Activated CD8-positive, alpha-beta memory T cell treated with anti-CD3 and anti-CD28 coated beads for 1 hour (primary cell): ENCODE measurements at places on chromosomes 16 and 17.

DNA sequence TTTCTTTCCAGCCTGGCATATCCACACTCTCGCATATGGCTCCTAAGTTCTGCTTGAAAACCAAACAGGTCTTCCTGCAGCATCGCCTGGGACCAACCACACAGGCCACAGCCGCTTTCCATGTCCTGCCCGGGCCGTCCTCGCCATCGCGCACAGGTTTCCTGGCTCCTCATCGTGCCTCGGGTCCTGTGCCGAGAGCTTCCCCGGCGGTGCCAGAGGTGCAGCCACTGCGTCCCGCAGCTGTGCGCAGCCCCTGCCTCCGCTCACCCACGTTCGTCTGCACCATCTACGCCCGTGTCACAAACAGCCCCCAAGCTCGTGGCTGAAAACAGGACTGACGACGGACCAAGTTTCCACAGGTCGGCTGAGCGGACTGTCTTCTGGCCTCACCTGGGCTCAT, 6.3 kb upstream of the ZFPM1 start:
- no peak for DNase-seq

GRCh38 chr17:30982855-30983254, 12.0 kb downstream of the RNF135 start:
- no peak for DNase-seq

GRCh38 chr17:56319531-56319930, 166.3 kb downstream of the ANKFN1 start:
- no peak for DNase-seq

GRCh38 chr17:29665481-29665810, 42.7 kb upstream of the CORO6 start:
- no peak for DNase-seq

DNA sequence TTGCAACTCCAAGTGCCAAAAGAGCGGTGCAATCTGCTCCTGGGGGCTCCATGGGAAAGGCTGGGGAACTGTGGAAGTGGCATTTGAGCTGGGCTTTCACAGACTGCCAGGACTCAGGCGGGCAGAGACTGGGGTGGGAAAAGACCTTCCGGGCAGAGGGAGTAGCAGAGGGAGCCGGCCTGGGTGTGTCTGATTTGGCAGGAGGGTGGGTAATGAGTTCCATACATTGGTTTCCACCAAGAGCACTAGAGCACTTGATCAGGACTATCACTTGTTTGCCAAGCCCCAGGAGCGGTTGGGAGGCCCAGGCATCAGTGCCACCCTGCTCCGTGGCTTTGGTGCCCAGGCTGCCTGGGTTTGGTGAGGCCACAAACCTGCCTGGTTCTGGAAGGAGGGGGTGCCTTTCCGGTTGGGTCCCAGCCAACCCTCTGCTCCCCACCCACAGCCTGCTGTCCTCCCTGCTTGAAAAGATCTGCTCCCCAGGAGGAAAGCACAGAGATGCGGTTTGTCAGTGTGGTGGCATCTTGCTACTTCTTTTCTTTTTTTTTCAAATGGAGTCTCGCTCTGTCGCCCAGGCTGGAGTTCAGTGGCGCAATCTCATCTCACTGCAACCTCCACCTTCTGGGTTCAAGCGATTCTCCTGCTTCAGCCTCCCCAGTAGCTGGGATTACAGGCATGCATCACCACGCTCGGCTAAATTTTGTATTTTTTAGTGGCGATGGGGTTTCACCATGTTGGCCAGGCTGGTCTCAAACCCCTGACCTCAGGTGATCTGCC, 3.5 kb upstream of the TRIM47 start:
- no peak for DNase-seq

DNA sequence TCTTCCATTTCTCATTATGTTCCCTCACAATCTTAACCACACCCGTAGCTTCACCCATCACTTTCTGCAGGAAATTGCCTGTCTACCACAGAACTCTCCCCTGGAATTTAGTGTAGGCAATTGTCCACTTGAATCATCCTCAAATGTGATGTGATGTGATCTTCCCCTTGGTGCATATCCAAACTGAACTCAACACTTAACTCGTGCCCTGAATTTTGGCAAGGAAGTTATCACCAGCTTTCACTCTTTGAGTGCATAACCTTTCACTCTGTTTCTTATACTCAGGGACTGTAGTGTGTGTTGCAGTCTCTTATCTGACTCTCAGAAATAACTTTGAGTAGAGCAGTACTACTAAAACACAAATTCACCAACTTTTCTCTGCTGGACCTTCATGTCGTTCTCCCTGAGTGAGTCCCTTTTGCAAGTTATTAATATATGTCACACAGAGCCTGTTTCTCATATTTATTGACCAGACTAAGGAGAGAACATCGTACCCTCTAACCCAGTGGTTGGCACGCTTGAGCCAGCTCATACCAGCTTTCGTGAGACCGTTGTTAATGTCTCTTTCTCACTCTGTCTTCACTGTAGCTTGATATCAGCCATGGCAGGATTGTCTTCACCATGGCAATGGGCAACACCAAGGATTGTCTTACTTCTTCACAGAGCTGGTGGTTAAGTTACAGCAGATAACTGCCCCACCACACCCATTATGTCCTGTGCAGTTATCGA, 558.9 kb upstream of the HSBP1 start:
- no peak for DNase-seq

- no peak for DNase-seq
Measured at GRCh38 chr17:61587807-61588660, 3.0 kb downstream of the NACA2 start.

DNA sequence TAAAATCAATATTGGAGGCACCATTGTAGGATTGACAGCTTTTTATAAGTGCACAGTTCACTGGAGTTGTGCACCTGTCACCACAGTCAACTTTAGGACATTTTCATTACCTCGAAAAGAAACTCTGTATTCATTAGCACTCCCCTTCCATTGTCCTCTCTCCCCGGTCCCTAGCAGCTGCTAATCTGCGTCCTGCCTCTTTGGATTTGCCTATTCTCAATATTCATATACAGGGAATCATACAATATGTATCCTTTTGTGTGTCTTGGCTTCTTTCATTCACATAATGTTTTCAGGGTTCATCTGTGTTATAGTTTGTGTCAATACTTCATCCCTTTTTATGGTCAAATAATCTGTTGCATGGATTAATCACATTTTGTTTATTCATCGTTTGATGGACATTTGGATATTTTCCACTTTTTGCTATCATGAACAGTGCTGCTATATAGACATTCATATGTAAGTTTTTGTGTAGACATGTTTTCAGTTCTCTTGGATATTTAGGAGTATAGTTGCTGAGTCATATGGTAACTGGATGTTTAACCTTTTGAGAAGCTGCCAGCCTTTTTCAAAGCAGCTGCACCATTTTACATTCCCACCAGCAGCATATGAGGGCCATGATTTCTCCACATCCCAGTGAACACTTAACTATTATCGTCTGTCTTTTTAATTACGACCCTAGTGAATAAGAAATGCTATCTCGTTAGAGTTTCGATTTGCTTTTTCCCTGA, 9.8 kb downstream of the DNAJA3 start:
- no peak for DNase-seq

DNA sequence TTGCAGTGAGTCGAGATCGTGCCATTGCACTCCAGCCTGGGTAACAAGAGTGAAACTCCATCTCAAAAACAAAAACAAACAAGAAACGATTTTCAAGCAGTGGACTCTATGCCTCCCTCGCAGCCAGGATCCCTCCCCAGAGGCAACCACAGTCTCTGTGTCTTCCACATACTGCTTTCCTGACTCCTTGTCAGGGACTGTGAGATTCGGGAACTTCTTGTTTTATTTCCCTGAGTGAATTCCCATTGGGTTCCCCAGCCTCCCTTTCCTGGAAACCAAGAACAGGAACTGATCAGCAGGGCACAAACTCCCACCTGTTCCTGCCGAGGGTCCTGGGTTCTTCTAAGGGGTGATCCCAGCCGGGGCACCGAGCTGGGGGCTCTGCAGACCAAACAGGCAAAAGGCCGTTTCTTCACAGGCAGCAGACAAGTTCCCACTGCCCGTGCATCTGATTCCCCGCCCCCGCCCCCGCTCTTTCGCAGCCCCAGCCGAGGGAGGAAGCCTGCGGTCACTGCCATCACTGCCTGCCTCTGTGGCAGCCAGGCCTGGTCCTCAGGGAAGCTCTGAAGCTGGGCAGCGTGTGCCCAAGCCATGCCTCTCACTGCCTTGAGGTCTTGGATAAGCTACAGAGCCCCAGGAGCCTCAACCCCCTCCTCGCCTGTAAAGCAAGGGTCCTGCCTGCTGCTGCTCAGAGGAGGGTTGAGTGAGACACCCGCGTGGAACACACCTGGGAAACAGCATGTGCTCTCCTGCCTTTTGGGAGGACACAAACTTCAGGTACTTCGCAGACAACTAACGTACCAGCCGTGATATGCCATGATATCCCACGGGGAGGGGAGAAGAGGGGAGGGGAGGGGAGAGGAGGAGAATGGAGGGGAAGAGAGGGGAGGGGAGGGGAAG, 5.5 kb upstream of the PIEZO1 start:
- DNase-seq: no peak
